ENCODE measurements at places on chromosomes 5 and 9.

- DNase-seq, result no peak
Measured at GRCh38 chr9:10104774-10105173, 508.0 kb downstream of the PTPRD start.

DNA sequence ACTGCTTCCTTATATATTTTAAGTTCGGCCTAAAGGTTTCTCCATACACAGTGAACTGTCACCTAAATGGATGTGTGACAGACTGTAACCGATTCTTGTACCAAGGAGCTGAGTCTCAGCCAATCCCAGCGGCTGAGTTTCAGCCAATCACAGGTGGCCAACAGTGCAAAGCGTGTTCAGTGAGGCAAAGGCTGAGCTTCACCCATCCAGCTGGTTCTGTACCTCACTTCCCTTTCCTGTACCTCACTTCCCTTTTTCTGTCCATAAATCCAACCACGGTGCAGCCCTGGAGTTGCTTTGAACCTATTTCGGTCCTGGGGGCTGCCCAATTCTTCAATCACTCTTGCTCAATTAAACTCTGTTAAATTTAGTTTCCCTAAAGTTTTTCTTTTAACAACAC is 15.7 kb upstream of the TBC1D9B start:
- no peak for DNase-seq

DNA sequence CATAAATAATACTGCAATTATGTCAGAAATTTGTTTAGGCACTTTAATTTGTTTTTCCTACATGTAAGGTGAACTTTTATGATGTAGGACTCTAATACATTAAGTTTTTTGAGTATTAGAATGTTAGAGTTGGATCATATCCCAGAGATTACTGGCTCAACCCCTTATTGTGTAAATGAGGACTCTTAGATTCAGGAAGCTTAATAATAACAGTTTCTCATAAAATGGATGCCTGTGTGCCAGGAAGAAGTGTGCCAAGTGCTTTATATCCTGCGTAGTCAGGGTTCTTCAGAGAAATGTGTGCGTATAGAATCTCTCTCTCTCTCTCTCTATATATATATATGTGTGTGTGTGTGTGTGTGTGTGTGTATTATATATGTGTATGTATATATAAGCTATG is 388.5 kb downstream of the CAAP1 start:
- DNase-seq, result no peak

GRCh38 chr5:173768267-173768806 is 119.8 kb upstream of the CPEB4 start:
- no peak for DNase-seq

DNA sequence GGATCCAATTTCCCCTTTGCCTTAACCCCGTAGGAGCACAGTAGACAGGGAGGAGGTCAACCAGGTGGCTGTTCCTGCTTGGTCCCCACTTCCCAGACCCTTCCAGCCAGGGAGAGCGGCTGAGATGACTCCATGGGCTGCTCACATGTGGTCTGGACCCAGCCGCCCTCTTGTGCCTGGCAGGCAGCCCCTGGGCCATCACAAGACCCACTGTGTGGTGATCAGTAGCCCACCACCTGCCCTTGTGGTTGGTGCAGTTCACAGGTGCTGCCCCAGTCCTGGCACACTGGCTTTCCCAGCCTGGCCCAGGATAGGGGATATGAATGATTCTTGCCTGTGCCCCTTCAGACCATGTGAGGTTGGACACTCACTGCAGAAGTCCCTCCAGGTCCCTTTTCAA is 1556.7 kb downstream of the FOXD4L5 start:
- DNase-seq, result no peak

DNA sequence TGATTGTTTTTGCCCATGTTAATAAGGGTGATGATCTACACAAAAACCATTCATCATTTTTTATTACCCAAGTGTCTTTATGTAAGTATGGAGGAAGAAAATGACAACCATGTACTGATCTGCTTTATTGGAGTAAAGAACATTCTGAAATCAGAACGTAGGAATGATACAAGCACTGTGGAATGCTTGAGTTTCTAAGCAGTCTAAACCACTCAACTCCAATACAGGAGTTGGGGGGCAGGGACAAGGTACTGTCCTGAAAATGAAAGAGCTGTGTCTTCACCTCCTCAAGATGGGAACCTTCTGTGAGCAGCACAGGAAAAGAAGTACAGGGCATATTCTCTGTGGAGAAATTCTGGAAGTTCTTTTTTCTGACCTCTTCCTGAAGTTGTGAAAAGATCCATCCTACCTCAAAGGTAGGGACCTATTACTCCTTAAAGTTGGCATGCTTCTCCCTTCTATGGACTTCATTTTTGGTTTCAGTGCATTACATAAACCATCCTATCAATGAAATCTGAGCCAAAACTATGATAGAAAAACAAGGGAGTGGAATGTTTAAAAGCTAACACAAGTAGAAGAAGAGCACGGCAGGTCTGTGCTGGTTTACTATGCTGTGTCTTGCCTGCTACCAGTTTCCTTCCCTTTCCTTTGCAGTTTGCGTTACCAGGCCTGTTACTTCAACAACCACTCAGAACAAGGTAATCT is 202.6 kb downstream of the SEMA5A start:
- DNase-seq, result no peak

GRCh38 chr5:15021266-15022046 is 149.9 kb upstream of the ANKH start:
- DNase-seq, result peak; percentile 13

GRCh38 chr9:27645161-27645840 is 72.0 kb upstream of the C9orf72 start:
- DNase-seq, result no peak

- DNase-seq, result no peak
Measured at GRCh38 chr9:130340011-130340410, 74.5 kb downstream of the HMCN2 start.

GRCh38 chr9:35996358-35996970 is 38.5 kb upstream of the OR2S2 start:
- no peak for DNase-seq

DNA sequence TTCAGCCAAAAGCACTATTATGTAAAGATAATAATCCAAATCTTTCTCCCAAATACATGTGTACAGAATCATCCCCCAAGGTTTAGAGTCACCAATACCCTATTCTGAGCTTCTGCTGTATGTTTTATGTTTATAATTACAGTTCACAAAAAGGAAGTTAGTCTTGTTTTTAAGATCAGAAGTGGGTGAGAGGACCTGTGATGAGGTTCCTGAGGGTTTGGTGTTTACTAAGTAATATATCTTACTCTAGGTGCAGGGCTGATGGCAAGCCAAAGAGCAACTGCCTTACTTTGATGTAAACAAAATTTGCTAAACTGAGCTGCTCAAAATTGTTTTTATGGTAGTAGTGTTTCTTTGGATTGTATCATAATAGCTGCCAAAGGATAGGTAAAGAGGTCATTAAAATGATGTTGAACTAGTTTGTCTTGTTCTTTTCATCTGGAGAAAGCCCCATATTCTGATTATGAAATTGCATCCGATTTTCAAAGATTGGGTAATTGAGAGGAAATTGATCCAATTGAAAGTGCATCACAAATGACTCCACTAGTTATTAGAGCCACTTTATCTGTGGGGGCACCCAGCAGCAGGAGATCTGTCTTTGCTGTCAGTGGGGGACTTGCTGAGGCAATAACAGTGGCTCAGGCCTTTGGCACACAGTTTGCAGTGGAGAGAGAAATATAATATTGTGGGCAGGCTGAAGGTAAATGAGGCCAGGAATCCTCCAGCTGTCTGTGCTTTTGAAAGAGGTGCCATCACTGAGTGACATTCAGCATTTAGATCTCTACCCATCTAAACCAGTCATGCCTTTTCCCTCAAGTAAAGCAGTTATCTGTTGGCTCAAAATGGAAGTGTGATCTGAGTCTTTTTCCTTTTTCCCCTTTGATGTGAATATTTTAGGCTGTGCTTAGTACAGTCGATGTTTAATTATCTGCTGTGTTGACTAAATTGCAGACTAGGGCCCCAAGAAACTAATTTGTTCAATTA is 14.1 kb downstream of the TRIM32 start:
- DNase-seq, result no peak

- no peak for DNase-seq
Measured at GRCh38 chr5:179337796-179338676, 7.2 kb downstream of the ADAMTS2 start.

DNA sequence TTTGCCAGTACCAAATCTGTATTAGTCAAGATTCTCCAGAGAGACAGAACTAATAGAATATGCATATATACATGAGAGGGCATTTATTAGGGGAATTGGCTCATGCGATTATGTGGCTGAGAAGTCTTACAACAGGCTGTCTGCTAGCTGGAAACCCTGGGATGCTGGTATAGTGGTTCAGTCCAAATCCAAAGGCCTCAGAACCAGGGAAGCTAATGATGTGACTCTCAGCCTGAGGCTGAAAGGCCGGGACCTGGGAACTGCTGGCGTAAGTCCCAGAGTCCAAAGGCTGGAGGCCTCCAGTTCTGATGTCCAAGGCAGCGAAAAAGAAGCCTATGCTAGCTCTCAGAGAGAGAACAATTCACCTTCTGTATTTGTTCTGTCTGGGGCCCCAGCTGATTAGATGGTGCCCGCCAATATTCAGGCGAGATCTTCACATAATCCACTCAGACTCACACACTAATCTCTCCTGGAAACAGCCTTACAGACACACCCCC is 84.1 kb downstream of the KIAA1958 start:
- DNase-seq, result no peak

DNA sequence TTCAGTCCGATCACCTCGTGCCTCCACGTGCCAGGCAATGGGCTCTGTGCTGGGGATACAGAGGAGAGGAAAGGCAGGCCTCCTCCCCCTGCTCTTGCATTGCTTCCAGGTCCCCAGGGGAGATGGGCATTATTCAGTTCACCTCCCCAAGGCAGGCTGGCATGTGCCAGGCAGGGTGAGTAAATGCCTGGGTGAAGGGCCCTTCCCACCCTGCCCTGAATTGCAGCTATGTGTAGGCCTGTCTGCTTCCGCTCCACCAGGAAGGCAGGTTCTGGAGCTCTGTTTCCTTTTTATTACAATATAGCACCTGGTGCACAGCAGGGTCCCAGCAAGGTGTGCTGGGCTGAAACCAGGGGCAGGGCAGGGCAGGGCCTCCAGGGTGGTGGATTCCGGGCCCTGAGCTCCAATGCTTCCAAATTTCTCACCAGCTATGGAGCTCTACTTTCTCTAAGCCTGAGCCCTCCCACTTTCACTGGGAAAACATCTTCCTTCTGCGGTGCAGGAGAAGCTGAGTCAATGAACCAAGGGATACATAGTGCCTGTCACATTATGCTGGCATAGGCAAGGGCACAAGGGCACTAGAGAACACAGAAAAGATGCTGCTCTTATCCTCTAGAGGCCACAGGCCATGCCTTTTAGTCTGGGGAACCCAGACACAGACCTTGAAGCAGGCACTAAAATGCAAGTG is 42.0 kb downstream of the SHB start:
- no peak for DNase-seq

GRCh38 chr9:107340920-107341632 is 58.0 kb downstream of the RAD23B start:
- peak; percentile 87 for DNase-seq

- peak; percentile 46 for DNase-seq
Measured at GRCh38 chr9:94812343-94812742, 85.8 kb downstream of the AOPEP start.

GRCh38 chr9:95852059-95853032 is 23.1 kb upstream of the ERCC6L2 start:
- no peak for DNase-seq

GRCh38 chr5:147400881-147401280 is 109.0 kb downstream of the DPYSL3 start:
- no peak for DNase-seq

- DNase-seq, result no peak
Measured at GRCh38 chr9:136178773-136179075, 26.2 kb downstream of the LHX3 start.

GRCh38 chr5:94174748-94175411 is 433.5 kb upstream of the POU5F2 start:
- no peak for DNase-seq

- no peak for DNase-seq
Measured at GRCh38 chr9:108274971-108275370, 580.8 kb downstream of the ACTL7B start.

GRCh38 chr9:36217256-36217968 is 26.7 kb downstream of the CLTA start:
- DNase-seq, result no peak

- peak; percentile 24 for DNase-seq
Measured at GRCh38 chr5:11724940-11725339, 179.3 kb downstream of the CTNND2 start.

DNA sequence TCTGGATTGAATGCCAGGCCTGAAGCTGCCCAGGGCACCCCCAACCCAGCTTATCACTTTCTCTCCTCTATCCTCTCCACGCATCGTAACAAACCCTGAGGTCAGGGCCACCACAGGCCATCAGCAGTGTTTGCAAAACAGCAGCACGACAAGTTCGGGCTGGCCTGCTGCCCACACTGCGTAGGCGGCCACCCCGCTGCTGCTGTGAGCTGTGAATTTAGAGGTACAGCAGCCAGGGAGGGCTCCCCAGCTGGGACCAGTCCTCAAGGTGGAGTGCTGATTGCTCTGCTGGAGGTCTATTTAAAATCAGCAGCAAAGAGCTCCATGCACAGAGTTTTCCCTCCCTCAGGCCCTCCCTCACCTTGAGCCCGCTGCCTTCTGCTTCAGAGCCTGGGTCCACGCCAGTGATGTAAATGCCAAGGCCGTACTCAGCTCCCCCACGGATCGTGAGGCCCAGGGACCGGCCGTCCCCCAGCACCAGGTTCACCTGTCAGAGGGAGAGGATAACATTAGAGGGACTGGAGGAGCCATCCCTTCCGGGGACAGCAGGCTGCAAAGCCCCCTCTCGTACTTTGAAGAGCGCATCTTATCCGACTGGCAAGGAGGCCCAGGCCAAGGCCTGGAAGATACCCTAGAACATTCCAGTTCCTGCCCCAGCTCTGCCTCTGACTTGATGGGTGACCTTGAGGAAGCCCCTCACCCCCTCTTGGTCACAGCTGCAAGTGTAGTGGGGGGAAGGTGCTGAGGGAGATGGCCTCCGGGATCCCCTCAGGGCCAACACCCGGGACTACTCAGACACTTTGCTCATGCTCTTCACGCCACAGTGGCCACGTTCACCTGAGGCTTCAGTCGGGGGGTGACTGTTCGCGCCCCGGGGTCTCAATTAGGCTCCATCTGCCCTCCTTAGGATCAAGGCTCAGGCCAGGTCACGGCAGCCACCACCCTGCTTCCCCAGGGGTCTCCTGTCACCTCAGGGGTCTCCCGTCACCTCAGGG is 39.1 kb downstream of the WHRN start:
- DNase-seq, result no peak

DNA sequence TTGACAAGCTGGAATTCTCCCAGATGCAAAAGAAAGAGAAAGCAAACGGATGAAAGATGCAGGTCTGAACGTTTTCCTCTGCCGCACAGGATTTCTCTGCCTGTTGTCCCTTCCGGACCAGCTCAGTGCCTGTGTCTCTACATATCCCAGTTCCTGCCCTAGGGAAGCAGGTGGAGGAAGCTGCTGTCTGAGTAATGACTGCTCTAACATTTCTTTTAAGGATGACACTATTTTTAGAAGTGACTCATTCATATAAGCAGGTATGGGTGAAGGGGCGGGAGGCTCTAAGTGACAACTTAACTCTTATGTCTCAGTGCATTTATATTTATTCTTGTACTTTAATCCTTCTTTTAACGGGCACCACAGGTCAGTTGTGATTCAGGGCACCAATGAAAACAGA is 128.8 kb downstream of the SLC24A2 start:
- no peak for DNase-seq

GRCh38 chr5:176436656-176437055 is 11.5 kb upstream of the FAF2 start:
- no peak for DNase-seq

All from Calu3 (cell line).